H4 (cell line): ENCODE measurements at places on chromosomes 13 and 19. TPM values are rescaled to one million over a fixed set of nuclear protein-coding genes. Genes with fewer than 3 reads are reported as not detected.

DNA sequence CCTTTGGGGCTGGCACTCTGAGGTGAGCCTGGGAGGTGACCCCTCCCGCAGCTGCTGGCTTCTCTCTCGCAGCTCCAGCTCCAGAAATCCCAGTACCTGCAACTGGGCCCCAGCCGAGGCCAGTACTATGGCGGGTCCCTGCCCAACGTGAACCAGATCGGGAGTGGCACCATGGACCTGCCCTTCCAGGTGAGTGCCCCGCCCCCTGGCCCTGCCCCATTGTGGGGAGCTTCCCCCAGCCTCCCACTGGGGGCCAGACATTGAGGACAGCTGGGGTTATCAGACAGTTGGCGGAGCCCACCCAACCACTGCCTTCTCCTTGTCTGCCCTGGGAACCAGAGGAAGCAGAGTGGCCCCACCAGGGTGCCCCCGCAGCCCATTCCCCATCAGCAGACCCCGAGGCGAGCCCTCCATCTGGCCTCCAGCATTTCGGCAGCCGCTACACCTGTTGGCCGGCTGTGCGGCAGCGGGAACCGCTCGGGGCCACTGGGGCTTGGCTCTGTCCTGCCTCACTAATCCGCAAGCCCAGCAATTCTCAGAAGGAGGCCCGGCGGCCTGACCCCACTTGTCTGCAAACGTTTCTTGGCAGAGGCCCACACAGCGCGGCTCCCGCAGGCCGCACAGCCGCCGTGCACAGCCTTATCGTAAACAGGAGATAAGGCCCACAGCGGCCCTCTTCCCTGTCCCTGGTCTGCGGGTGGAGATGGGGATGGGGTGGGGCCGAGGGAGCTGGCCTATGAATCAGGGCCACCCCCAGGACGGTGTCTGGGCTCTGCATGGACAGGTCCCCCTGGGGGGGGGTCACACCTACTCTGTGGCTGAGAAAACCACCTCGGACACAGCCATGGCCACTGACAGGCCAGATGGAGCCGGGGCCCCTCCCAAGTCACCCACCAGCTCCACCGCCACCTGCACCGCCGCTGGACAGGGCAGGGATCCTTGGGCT is 48.0 kb downstream of the COMP start:
- peak; percentile 64 for DNase-seq

- DNase-seq: peak; percentile 53
Measured at GRCh38 chr19:13920940-13921747, 15.1 kb downstream of the CC2D1A start.

The ELSPBP1 gene
- 0.08 and 0.68 TPM in 2 replicates for total RNA-seq

DNA sequence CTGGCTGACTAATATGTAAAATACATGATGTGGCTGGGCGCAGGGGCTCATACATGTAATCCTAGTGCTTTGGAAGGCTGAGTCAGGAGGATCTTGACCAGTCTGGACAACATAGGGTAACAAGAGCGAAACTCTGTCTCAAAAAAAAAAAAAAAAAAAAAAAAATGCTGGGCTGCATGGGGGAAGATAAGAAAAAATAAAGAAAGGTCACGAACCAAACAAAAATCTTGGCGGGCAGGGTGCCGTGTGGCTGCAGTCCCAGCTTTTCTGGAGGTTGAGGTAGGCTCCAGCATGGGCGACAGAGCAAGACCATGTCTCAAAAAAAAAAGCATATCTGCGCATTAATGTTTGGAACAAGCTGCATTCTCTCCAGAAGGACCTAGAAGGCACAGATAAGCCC is 8.7 kb downstream of the RNASEH2A start:
- DNase-seq: no peak

DNA sequence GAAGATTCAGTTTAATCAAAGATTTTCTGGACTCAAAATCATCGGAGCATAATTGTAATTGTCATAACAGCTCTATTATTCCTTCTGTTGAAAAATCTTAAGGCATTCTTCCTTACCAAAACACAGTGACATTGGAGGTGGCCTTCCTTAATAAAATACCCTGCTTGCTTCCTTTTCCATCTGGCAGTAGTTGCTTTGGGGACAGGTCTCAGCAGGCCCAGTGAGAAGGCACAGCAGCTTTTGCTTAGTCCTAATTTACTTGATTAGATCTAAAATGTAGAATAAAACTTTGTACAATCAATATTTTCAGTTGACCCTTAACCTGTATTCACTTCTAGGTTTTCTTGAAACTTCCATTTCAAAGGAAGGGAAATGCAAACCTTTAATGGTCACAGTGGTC is 471.6 kb downstream of the PCDH20 start:
- DNase-seq: no peak

The IGSF23 gene
- total RNA-seq: not detected in 2 replicates

The TM9SF2 gene
- total RNA-seq: 112 and 127 TPM in 2 replicates

The RUBCNL gene
- 0.21 TPM in 1 of 2 replicates, not detected in the other for total RNA-seq

DNA sequence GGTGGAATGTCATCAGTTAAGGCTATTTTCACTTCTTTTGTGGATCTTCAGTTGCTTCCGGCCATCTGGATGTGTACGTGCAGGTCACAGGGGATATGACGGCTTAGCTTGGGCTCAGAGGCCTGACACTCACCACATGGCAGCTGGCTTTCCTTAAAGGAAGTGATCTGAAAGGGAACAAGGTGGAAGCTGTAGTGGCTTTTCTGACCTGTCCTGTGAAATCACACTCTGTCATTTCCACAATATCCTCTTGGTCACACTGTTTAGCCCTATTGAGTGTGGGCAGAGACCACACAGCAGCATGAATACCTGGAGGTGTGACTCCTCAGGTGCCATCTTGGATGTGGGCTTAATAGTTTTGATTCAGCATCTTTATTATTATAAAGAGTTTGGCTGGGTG is 4.5 kb upstream of the BAX start:
- no peak for DNase-seq

DNA sequence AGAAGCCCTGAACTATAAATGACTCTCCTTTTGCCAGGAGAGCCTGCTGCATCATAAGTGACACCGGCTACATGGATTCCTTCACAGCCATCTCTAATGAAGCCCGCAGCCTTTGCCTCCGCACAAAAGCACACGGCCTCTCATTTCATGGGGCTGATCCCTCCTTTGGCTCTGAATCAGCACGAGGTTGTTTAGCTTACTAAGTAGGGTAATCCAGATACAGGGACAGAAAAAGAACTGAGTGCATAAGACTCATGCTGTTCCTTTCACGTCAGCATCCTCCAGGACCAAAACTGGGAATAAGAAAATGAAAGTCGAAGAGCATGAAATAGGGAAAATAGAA is 136.3 kb downstream of the DCT start:
- no peak for DNase-seq
